Stimulated activated CD8-positive, alpha-beta memory T cell treated with anti-CD3 and anti-CD28 coated beads, Interleukin-2, amount 100 ng/mL, for 1 hour (primary cell): ENCODE measurements at places on chromosomes 12 and 14.

DNA sequence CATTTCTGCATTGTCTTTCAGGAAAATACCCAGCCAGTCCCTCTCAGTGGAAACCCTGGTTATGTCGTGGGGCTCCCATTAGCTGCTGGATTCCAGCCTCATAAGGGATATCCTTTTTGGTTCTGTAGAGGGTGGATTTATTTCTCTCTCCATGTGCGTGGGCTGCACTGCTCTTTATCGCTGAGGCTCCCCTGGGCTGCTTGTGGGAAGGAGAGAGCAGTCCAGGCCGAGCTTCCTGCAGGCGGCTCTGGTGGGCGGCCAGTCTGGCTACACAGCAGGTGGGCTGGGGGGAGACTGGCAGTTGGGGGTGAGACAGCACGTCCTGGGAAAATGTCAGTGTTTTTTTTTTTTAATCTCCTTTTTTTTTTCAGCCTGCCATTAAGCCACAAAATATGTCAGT, 27.6 kb downstream of the TCTN1 start:
- no peak for DNase-seq

- no peak for DNase-seq
Observed at GRCh38 chr14:23351681-23352505, 794 bp downstream of the SLC22A17 start.

GRCh38 chr12:5083955-5084849, 40.5 kb downstream of the KCNA5 start:
- no peak for DNase-seq

DNA sequence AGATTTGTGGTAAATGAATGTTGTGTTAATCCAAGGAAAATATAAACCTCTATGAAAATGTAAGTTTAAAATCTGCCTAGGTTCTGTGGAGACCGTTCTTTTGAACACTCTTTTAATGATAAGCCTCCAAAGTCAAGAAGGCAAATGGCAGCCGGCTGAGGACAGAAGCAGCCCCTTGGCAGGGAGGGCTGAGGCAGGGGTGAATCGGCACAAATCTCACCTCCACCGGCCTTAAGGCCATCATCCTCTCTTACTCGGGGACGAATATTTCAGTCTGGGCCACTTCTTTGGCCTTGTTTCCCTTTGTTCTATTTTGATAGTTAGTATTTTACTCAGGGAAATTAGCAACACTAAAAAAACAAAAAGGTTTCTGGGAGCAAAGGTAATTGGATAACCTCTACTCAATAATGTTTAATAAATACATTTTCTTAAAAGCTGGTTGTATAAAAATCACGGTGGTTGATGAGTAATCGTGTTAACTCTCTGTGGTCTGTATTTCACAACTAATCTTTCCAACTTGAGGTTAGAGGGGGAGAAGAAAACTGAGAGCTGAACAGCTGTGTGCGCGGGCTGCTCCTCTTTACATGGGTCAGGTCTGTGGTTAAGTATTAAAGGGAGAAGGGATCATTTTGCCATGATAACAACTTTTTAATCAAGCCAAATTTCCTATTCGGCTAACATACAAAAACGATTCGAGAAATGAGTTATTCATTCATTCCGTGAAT, 18.6 kb downstream of the LGMN start:
- no peak for DNase-seq

DNA sequence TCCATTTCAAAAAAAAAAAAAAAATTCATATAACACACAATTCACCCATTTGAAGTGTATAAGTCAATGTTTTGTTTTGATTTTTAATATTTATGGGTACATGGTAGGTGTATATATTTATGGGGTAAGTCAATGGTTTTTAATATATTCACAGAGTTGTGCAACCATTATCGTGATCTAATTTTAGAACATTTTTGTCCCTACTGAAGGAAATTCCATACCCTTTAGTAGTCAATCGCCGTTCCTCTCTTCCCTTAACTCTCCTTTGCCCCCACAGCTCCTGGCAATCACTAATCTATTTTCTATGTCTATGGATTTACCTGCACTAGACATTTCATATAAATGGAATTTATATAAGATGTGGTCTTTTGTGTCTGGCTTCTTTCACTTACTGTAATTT, 92.8 kb downstream of the TRAFD1 start:
- no peak for DNase-seq

DNA sequence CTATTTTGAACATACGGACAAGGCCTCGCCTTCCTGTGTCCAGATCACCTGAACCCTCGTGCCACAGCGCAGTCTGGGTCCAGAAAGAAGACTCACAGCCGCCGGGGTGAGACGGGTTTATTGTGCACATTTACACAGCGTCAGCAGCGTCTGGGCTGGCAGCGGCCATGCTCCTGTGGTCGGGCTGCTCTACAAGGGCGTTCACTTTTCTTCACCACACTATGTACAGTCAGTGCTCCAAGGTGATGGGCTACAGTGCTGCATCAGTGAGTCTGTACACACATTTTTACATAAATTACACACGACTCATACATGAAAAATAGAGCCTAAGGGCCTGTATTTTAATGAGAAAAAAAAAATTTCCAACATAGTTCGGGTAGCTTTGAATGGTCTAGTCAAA, 18.0 kb downstream of the ZFYVE21 start:
- DNase-seq, result no peak

- no peak for DNase-seq
Observed at GRCh38 chr12:58425481-58426392, 484.4 kb downstream of the ATP23 start.

- no peak for DNase-seq
Observed at GRCh38 chr14:43249116-43249515, 1258.0 kb downstream of the FSCB start.

GRCh38 chr12:6813363-6813762, 8.3 kb upstream of the GPR162 start:
- no peak for DNase-seq

DNA sequence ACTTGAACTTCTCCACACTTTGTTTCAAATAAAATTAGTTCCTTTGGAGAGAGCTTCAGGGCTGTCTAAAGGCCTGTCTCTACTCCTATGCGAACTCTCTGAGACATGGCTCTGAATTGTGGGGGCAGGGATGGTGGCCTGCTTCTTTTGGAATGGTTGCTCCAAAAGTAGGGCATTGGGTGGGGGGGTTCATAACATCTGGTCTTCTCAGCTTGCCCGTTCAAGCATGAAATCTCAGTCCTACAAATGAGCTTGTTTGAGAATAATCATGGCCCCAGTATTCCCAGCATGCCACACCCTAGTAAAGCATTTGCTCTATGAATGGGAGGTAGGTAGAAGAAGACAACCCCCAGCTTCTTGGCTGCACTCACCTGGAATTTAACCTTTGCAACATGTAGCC, 6.7 kb downstream of the GPR135 start:
- DNase-seq, result no peak

- DNase-seq, result no peak
Observed at GRCh38 chr14:91419044-91419397, 1.4 kb upstream of the CCDC88C start.

DNA sequence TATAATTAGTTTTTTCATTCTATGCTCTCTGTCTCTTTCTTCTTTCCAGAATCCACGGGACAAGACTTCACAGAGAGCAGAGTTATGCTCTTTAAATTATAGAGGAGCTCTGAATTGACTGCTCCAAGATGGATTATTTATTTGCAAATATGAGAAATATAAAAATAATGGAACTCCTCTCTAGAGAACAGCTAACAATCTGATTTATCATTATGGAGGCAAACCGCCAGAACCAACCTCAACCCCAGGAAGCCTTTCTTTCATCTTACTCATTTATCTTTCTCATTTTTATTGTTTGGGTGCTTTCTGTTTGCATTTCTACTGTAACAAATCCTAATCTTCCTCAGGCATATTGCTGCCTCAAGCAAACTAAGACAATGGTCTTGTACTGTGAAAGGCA, 216.5 kb downstream of the C12orf50 start:
- no peak for DNase-seq

DNA sequence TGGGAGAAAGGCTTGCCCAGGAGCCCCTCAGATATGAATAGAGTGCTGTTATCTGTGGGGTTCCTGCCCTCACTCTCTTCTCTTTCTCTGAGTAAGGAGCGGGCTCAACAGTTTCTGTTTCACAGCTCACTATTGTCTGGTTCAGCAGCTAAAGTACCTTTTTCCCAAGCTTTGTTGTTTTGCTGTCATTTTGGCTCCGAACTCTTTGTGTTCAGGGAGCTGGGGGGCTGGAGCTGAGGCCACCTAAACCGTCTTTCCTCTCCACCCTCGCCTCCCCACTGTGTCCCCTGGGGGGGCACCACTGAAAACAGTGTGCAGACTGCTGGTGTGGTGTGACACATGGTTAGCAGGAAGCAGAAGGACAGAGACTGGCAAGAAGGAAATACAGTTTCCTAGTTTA, 51.4 kb downstream of the FBXW8 start:
- no peak for DNase-seq

GRCh38 chr14:25843481-25844470, 754.1 kb downstream of the NOVA1 start:
- DNase-seq, result no peak
